ENCODE measurements at places on chromosomes 6 and 20. TPM values are rescaled to one million over a fixed set of nuclear protein-coding genes. Genes with fewer than 3 reads are reported as not detected.

DNA sequence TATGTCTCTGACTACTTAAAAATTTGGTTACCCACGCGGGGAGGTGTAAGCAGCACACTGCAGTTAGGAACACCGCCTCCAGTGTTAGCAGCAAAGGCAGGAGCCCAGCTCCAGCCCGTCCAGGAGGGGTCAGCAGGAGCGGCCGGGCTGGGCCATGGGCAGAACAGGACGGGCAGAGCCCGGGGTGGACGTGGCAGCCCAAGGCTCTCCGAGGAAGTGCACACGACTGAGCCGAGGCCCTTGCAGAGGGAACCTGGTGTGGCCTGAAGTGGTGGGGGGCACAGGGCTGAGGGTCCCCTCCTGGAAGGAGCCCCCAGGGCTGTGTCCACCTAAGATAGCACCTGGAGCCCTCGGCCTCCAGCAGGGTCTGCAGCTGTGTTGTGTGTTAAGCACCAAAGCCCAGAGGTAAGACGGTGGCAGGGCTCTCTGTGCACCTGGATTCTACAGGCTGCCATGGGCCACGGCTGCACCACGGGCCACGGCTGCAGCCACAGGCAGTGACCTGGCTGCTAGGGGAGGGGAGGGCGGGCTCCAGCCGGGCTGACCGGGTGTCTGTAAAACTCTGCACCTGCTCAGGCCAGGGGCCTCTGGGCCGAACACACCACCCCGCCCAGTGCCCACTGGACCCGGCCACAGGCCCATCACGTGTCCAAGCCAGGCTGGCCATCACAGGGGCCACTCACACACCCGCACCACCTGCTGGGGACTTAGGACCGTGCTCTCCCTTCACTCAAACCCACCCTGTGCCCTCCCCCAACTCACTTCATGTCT, 6.6 kb downstream of the SLC2A4RG start:
- H3K4me3 ChIP-seq: no peak overlapping the region
- peaks cover 10% of the 10 kb centered on the region for H3K36me3 ChIP-seq
- DNase-seq: no peak
- peaks cover 16% of the 10 kb centered on the region for H3K4me1 ChIP-seq
- no peaks in the 10 kb centered on the region for H3K27me3 ChIP-seq

The BPIFA1 gene
- not detected for total RNA-seq

DNA sequence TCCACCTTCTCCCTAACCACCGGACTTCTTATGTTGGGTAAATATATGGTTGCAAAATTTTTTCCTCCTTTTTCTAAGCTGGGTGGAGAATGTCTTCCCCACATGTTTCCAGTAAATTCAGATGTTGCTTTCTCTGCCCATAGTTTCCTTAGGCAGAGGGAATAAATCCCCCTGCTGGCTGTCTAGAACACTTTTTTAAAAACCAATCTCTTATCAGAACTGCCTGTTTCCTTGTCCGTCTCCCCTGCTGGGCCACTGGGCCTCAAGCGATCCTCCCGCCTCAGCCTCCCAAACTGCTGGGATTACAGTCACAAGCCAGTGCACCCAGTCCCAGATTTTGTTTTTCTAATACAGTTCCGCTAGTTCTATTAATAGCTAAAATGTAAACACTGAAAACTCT, 9.9 kb upstream of the WFDC2 start:
- H3K36me3 ChIP-seq: no peaks in the 10 kb centered on the region
- no peaks in the 10 kb centered on the region for H3K4me1 ChIP-seq
- H3K27ac ChIP-seq: no peak overlapping the region
- DNase-seq: no peak
- no peak overlapping the region for H3K4me3 ChIP-seq

DNA sequence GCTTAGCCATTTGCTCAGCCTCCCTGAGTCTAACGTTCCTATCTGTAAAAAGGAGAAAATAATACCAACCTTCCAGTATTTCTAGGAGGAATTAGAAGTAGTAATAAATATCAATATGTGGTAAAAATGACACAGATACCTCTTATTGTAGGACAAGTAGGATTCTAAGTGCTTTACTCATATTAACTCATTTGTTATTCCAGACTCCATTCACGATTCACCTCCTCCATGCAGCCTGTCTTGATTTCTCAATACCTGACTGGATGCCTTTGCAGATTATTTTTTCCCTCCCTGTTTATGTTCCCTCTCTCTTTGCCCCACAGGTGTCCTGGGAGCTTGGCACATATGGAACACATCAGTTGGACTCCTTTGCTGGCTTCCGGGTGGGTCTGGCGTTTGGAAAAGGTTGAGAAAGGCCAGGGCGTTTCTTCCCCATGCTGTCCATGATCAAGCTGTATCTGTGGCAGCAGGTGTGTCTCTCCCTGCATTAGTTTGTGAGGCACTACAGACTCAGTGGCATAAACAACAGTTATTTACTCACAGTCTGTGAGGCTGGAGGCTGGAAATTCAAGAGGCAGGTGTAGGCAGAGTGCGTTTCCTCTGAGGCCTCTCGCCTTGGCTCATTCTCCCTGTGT, 10.7 kb upstream of the DUSP22 start:
- H3K4me3 ChIP-seq: no peak overlapping the region
- H3K27me3 ChIP-seq: no peaks in the 10 kb centered on the region
- H3K27ac ChIP-seq: no peak overlapping the region
- peaks cover 3% of the 10 kb centered on the region for H3K36me3 ChIP-seq
- no peak for DNase-seq
- H3K4me1 ChIP-seq: peaks cover 22% of the 10 kb centered on the region

The FNDC11 gene
- 0.29 TPM for total RNA-seq

GRCh38 chr6:50143011-50143719, 93.4 kb upstream of the DEFB112 start:
- H3K4me3 ChIP-seq: no peak overlapping the region
- no peaks in the 10 kb centered on the region for H3K27me3 ChIP-seq
- H3K27ac ChIP-seq: no peak overlapping the region
- no peaks in the 10 kb centered on the region for H3K36me3 ChIP-seq
- no peak for DNase-seq
- H3K4me1 ChIP-seq: no peaks in the 10 kb centered on the region

GRCh38 chr20:9409981-9410380, 104.4 kb upstream of the LAMP5 start:
- DNase-seq: no peak
- no peak overlapping the region for H3K27ac ChIP-seq
- no peaks in the 10 kb centered on the region for H3K4me1 ChIP-seq
- H3K36me3 ChIP-seq: no peaks in the 10 kb centered on the region

The CLPSL1 gene
- not detected for total RNA-seq

- peaks cover 11% of the 10 kb centered on the region for H3K27me3 ChIP-seq
- DNase-seq: no peak
- no peak overlapping the region for H3K27ac ChIP-seq
- no peaks in the 10 kb centered on the region for H3K36me3 ChIP-seq
- no peak overlapping the region for H3K4me3 ChIP-seq
Measured at GRCh38 chr6:3330199-3330598, 71.5 kb downstream of the PSMG4 start.
